ENCODE measurements at places on chromosomes 12 and 14. TPM values are rescaled to one million over a fixed set of nuclear protein-coding genes. Genes with fewer than 3 reads are reported as not detected.

EML5 gene
- total RNA-seq = not detected

IRAK3 gene
- 9.4 TPM for total RNA-seq

PACS2 gene
- total RNA-seq = 40.3 TPM

CCDC198 gene
- total RNA-seq = not detected
